ENCODE measurements at places on chromosomes 1 and 21.

GRCh38 chr1:2475571-2475970, 518 bp upstream of the PLCH2 start:
- no peak for DNase-seq
- no peaks in the 10 kb centered on the region for H3K36me3 ChIP-seq
- H3K27ac ChIP-seq = no peak overlapping the region
- no peak overlapping the region for H3K4me3 ChIP-seq

GRCh38 chr1:168372861-168373371, 92.2 kb downstream of the TBX19 start:
- no peaks in the 10 kb centered on the region for H3K36me3 ChIP-seq
- H3K27ac ChIP-seq = no peak overlapping the region
- DNase-seq = no peak
- H3K4me3 ChIP-seq = no peak overlapping the region
- H3K4me1 ChIP-seq = no peaks in the 10 kb centered on the region

- H3K4me3 ChIP-seq = no peak overlapping the region
- no peaks in the 10 kb centered on the region for H3K36me3 ChIP-seq
- H3K27ac ChIP-seq = no peak overlapping the region
- peaks cover under 1% of the 10 kb centered on the region for H3K27me3 ChIP-seq
Measured at GRCh38 chr1:81512252-81513003, 288.3 kb upstream of the ADGRL2 start.

DNA sequence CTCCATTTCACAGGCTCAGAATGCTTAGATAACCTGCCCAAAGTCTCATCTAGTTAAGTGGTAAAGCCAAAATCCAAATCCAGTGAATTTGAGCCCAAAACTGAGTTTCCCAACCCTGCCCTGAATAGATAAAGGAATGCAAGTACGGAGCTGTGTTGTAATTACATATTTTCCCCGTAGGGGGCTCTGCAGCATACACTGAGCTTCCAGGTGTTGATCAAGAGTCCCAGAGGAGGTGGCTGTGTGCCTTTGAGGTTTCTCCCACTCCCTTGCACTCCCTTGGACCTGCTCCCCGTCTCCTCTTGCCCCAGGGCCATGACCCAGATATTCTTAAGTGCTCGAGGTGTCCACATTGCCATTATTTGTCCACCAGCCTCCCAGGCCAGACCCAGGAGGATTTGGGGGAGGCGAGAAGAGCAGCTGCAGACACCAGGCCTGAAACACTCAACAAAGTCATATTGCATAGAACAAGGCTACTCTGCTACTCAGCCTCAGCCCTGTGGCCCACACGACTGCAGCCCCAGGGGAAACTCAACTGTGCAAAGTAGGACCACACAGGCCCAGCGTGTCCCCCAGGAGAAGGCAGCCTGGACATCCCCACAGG, 18.4 kb upstream of the LY9 start:
- H3K4me1 ChIP-seq = peaks cover 45% of the 10 kb centered on the region
- H3K27ac ChIP-seq = peak overlapping the region; percentile 95
- no peaks in the 10 kb centered on the region for H3K27me3 ChIP-seq
- H3K36me3 ChIP-seq = peaks cover 19% of the 10 kb centered on the region

DNA sequence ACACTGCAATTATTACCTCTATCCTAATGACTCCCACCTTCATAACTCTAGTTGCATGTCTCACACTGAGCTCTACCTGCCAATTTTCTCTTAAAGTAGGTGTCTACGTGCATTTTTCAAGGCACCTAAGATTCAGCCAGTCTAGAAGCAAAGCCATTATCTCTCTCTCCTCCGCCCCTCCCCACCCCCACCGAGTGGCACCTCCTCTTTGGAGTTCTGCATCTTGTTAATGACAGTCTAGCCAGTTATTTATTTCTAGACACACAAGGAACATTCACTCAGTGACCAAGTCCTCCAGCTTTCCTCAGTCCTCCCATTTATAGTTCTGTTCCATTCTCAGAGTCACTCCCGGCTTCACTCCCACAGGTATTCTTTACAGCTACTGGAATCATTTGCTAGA, 47.6 kb downstream of the ASTN1 start:
- DNase-seq = no peak
- peaks cover 6% of the 10 kb centered on the region for H3K27me3 ChIP-seq
- no peaks in the 10 kb centered on the region for H3K36me3 ChIP-seq
- no peaks in the 10 kb centered on the region for H3K4me1 ChIP-seq

- H3K27ac ChIP-seq = no peak overlapping the region
- no peak overlapping the region for H3K4me3 ChIP-seq
Measured at GRCh38 chr1:47906009-47906432, 91.2 kb downstream of the TRABD2B start.

DNA sequence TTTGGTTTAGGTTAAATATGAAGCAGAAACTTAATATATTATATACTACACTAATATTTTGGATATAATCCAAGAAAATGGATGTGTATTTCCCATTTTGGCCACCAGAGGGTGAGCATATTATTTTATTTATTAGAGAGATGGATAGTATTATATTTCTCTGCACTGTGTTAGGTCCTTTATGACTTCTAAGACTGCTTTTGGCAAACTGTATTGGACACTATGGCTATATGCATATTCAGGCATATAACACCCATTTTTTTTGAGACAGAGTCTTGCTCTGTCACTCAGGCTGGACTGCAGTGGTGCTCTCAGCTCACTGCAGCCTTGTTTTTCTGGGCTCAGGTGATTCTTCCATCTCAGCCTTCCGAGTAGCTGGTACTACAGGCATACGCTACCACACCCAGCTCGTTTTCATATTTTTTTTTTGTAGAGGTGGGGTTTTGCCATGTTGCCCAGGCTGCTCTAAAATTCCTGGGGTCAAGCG, 17.8 kb upstream of the PGM1 start:
- no peak overlapping the region for H3K27ac ChIP-seq
- H3K4me3 ChIP-seq = no peak overlapping the region
- H3K36me3 ChIP-seq = peaks cover 7% of the 10 kb centered on the region

- peak overlapping the region; percentile 81 for H3K27ac ChIP-seq
- H3K4me1 ChIP-seq = peaks cover 41% of the 10 kb centered on the region
- H3K36me3 ChIP-seq = no peaks in the 10 kb centered on the region
Measured at GRCh38 chr1:23638188-23638619, 53.4 kb upstream of the RPL11 start.

GRCh38 chr21:44508711-44509445, 31.1 kb downstream of the KRTAP10-1 start:
- no peak overlapping the region for H3K27ac ChIP-seq
- H3K36me3 ChIP-seq = no peaks in the 10 kb centered on the region
- peaks cover 4% of the 10 kb centered on the region for H3K4me1 ChIP-seq

DNA sequence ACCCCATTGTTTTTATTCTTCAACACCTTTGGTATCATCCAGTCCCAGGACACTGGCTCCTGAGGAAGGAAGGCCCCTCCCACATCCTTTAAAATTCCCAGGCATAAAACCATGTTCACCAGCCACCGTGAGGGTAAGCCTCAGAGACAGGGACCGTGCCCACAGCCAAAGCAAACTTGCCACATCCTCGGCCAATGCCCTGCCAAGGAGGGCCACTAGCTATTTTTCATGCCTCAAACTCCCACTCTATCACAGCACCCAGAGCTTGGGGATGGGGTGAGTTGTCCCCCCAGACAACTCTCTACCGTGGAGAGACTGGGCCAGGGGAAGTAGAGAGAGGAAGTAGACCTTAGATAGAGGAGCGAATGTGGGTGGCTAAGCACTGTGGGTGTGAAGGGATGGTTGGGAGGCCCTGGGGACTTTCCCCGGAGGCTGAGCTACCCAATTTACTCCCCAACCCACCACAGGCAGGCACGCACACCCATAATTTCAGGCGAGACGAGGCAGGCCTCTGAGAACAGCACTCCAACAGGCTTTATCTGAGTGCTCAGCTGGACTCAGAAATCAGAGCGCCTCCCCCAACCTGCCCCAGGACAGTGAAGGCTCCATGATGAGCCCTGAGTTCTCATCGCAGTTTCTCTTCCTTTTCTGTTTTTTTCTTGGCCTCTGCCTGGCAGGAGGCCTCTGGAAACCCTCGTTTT, 15.9 kb upstream of the BTG2 start:
- H3K36me3 ChIP-seq = no peaks in the 10 kb centered on the region
- H3K4me1 ChIP-seq = peaks cover 81% of the 10 kb centered on the region
- peak overlapping the region; percentile 93 for H3K4me3 ChIP-seq

DNA sequence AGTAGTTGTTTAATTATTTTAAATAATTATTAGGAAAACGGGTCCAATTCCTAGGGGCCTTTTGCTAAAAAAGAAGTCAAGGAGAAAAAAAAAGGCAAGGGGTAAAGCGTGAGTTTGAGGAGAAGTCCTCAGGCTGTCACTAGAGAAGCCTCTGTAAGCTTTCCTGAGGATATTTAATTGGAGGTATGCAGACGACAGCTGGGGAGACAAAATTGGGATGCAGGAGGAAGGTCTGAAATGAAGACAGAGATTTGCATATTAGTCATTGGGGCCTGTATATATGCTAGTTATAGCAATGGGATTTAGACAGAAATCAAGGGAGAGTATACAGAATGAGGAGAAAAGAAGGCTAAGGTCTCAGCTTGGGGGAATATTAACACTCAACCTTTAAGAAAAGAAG, 8.6 kb downstream of the ATP6V1G3 start:
- H3K4me3 ChIP-seq = no peak overlapping the region
- peak overlapping the region; percentile 3 for H3K27ac ChIP-seq
- H3K4me1 ChIP-seq = peaks cover 70% of the 10 kb centered on the region
- no peak for DNase-seq

DNA sequence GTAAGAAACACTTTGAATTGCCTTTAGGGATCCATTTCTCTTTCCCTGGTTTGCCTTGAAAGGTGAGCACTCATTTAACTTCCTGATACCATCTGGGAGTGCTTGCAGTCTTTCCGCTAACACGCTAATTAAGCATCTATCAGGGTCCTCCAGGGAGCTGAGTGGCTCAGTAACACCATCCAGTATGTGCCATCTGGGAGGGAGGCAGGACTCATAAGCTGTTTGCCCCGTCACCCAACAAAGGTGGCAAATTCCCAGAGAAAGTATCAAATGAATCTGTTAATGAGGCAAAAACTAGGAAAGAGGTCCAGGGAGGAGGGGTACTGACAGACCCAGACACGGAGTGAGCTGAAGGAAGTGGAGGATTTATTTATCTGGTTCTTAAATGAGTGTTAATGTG, 430.9 kb downstream of the HLX start:
- H3K4me1 ChIP-seq = no peaks in the 10 kb centered on the region
- no peak for DNase-seq
- H3K4me3 ChIP-seq = no peak overlapping the region
- no peaks in the 10 kb centered on the region for H3K36me3 ChIP-seq

DNA sequence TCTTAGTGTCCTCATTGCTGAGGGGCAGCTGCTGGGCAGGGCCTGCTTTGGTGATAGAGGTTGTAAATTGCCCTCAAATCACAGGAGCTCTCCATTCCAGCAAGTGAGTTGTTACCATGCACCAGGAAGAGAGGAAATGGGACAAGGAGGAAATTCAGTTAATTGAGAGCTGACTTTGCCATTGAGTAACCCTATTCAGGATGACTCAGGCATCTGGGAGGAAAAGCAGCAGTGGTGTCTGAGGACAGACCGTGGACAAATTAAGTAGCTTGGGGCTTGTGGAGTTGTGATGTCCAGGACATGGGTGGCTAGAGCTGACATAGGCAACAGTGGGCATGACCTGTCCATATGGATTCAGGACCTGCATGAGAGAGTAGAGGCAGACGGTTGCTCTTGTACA, 5.9 kb downstream of the ARHGEF10L start:
- H3K4me3 ChIP-seq = no peak overlapping the region
- H3K4me1 ChIP-seq = peaks cover 6% of the 10 kb centered on the region
- peaks cover 29% of the 10 kb centered on the region for H3K27me3 ChIP-seq
- H3K36me3 ChIP-seq = peaks cover 5% of the 10 kb centered on the region
- DNase-seq = no peak

DNA sequence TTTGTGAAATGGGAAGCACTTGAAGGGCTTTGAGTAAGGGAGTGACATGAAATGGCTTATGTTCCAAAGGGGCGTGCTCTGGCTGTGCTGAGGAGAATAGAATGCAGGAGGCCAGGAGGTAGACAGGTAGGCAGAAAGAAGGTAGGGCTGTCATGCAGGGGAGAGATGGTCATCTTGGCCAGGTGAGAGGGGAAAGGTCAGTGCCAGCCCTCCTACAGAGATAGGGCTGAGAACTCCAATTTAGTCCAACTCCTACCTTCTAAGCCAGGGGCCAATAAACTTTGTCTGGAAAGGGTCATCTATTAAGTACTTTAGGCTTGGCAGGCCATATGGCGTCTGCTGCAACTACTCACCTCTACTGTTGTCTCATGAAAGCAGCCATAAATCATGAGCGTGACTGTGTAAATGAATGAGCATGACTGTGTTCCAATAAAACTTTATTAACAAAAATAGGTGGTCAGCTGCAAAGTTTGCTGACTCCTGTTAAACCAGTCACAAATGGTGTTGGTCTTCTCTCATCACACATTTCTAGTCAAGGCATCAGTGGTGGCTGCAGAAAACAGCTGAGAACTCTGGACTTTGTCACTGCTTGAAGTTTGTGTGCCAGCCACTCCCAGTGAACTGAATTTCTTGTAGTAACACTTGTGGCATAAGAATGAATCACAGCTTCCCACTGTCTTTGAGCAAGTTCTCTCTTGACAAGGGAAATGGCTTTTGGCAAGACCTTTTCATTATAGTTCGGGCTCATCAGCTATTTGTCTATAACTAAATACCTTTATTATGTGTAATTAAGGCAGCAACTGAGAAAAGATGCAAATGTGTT, 32.0 kb upstream of the CD2 start:
- H3K4me1 ChIP-seq = peaks cover 4% of the 10 kb centered on the region
- DNase-seq = no peak
- H3K27me3 ChIP-seq = no peaks in the 10 kb centered on the region
- H3K36me3 ChIP-seq = no peaks in the 10 kb centered on the region
- no peak overlapping the region for H3K4me3 ChIP-seq
- no peak overlapping the region for H3K27ac ChIP-seq

GRCh38 chr1:172360511-172360910, 60.0 kb upstream of the C1orf105 start:
- peaks cover 23% of the 10 kb centered on the region for H3K4me1 ChIP-seq
- no peak overlapping the region for H3K27ac ChIP-seq
- H3K36me3 ChIP-seq = no peaks in the 10 kb centered on the region
- no peak for DNase-seq
- H3K4me3 ChIP-seq = peak overlapping the region; percentile 64

DNA sequence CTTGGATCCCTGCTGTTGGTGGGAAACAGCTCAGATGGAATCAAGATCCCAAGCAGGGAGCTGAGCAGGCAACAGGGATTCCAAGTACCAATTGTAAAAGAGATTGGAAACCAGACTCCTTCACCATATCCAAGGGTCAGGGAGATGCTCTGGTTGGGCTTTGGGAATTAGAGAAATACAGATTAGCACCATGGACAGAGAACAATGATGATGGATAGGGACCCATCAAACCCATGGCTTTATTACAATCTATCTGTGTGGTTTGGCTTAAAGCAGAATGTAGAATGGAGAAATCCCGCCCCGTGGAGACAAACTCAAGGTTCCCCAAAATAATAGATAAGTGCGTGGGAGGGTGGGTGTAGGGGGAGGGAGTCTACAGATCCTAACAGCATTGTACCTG, 120.7 kb upstream of the CSF3R start:
- no peak overlapping the region for H3K27ac ChIP-seq
- H3K36me3 ChIP-seq = no peaks in the 10 kb centered on the region
- H3K27me3 ChIP-seq = peaks cover 45% of the 10 kb centered on the region
- H3K4me1 ChIP-seq = no peaks in the 10 kb centered on the region

- H3K36me3 ChIP-seq = peaks cover 7% of the 10 kb centered on the region
- no peak overlapping the region for H3K27ac ChIP-seq
- H3K27me3 ChIP-seq = no peaks in the 10 kb centered on the region
- H3K4me1 ChIP-seq = peaks cover 6% of the 10 kb centered on the region
- no peak overlapping the region for H3K4me3 ChIP-seq
- DNase-seq = no peak
Measured at GRCh38 chr1:246178717-246179311, 328.3 kb downstream of the SMYD3 start.
